A549 (cell line): ENCODE measurements at places on chromosomes 11 and 22.

GRCh38 chr22:39490135-39490798 is 11.8 kb upstream of the MIEF1 start:
- peak; percentile 74 for DNase-seq

GRCh38 chr11:1390569-1391164 is 933 bp downstream of the BRSK2 start:
- DNase-seq: no peak

DNA sequence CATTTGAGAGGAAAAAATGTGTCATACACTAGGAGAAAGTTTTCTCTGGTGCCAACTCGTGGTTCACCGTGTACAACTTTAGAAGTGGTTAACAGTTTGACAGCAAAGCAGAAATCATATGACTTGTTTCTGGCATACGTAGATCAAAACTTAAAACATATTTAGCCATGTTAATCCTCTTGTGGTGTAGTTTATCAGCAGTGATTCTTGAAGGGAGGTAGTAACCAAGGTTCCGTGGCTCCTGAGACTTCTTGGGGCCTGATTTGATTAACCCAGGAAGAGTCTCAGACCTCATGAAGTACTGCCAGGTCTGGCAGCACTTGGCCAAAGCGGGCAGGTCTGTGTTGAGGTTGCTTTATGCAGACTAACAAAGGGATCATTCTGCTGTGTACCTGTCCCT is 40.5 kb downstream of the SREBF2 start:
- DNase-seq: no peak

GRCh38 chr11:78331711-78332110 is 85.9 kb downstream of the GAB2 start:
- no peak for DNase-seq

DNA sequence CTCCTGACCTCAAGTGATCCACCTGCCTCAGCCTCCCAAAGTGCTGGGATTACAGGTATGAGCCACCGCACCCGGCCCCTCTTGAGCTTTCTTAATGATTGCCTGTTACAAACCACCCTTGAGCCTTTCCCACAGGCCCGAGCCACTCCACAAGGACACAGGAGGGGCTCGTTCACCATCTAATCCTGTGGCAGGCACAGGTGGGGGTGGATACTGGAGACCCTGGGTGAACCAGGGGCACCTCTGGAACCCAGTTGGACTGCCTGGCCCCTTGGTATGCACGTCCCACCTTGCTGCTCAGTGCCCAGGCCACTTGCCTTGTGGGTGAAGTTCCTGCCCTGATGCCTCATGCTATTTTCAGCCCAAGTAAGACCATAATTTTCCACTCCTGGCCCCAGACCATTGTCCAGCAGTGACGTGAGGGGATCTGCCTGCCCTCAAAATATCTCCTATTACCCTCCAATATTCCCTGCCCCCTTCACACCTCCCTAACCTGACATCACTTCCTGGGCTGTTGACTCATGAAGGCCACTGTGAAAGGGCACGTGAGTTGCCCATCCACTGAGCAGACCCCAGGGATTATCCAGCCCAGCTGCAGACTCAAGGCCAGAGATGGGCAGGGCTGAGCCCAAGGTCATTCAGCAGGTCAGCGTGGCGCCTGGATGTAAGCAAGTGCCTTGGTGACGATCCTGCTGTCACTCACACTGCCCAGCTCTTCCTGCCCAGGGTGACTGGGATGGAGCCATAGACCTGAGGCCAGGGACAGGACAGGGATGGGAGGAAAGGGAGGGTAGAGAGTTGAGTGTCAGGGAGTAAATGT is 19.6 kb downstream of the P2RY2 start:
- DNase-seq: no peak

GRCh38 chr22:37157516-37158285 is 8.0 kb upstream of the IL2RB start:
- DNase-seq: no peak

DNA sequence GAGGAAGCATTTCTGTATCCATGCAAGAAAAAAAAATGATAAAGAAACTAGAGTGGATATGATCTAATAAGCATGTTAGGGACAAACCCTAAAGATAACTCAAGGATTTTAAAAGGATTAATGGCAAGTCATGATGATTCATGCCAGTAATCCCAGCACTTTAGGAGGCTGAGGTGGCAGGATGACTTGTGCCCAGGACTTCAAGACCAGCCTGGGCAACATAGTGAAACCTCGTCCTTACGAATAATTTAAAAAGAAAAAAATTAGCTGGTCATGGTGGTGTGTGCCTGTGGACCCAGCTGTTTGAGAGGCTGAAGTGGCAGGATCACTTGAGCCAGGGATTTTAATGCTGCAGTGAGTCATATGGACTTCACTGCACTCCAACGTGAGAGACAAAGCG is 145.5 kb upstream of the BLID start:
- DNase-seq: peak; percentile 11

DNA sequence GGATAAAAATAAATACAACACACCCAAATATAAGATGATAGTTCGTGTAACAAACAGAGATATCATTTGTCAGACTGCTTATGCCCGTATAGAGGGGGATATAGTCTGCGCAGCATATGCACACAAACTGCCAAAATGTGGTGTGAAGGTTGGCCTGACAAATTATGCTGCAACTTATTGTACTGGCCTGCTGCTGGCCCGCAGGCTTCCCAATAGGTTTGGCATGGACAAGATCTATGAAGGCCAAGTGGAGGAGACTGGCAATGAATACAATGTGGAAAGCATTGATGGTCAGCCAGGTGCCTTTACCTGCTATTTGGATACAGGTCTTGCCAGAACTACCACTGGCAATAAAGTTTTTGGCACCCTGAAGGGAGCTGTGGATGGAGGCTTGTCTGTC is 4.9 kb downstream of the IFT46 start:
- no peak for DNase-seq

DNA sequence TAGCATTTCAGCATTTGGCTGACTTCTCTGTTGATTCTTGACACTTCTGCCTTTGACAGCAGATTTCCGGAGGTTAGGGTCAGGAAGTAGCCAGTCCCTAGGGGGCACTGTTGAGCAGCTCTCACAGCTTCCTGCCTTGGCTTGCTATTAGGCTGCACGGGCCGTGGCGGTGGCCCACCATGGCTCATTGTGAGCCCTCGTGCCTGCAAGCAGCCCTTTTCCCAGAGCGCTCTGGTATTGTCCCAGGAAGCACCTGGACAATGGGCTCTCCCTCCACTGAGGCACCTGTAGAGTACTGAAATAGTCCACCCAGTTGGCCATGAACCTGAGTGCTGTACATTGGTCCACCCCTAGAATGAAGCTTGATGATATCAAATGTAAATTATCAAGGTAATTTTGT is 100.2 kb upstream of the GAL start:
- DNase-seq: peak; percentile 54

DNA sequence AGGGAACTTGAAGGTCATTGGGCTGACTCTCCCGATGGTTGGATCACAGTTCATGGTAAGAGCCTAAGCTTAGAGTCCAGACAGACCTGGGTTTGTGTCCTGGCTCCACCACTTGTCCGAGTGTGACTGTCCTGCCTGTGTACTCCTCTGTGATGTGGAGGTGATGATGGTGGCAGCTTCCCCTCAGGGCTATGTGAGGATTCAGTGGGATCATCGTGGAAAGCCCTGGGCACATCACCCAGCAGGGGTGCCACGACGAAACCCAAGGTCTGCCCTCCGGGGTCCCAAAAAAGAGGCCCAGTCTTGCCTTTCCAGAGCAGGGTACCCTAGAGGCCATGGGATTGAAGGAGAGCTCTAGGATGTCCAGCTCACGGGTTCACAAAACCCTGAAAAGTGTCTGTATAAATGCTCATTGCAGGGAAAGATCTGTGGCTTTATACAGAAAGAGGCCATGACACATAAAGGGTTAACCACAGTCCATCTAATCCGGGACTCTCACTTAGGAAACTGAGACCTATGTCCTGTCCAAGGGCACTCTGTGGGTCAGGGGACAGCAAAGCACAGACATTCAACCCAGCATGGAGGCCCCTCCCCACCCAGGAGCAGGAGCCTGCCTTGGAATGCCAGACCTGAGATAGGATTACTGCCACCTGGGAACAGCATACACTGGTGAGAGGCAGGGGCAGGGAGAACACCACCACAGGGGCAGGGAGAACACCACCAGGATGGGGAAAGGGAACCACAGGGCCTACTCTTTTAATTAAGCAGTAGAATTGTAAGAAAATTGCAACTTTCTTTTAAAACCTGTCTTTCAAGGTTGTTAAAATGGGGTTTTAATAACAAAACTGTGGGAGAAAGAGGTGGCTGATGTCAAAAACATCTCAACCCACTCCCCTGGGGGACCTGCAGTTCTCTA is 51.3 kb downstream of the IGLL5 start:
- DNase-seq: no peak

- DNase-seq: no peak
These were observed 20.1 kb upstream of the EIF3D start for GRCh38 chr22:36549033-36549432.

- no peak for DNase-seq
These were observed 11.4 kb upstream of the MUC5AC start for GRCh38 chr11:1146365-1146764.

- no peak for DNase-seq
These were observed 38.5 kb downstream of the BCR start for GRCh38 chr22:23218867-23219251.

GRCh38 chr11:12409621-12410005 is 32.2 kb downstream of the PARVA start:
- no peak for DNase-seq

DNA sequence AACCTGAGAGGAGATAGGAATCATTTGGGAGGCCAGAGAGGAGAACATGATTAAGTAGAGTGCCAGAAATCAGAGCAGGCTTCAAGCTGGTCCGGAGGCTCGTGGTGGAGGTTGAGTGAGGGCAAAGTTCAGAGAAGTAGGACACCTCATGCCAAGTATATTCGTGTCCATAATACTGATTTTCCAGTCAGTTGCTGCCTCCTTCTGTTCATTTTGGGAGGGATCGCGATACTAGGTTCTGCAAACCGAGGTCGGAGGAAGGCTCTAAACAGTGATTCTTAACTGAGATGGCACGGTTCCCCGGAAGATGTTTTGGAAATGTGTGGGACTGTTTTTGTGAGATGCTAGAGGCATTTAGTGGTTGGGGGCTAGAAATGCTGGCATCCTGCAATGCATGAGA is 13.6 kb upstream of the CD3E start:
- peak; percentile 32 for DNase-seq

- peak; percentile 68 for DNase-seq
These were observed 1.7 kb downstream of the HPX start for GRCh38 chr11:6438979-6439571.

DNA sequence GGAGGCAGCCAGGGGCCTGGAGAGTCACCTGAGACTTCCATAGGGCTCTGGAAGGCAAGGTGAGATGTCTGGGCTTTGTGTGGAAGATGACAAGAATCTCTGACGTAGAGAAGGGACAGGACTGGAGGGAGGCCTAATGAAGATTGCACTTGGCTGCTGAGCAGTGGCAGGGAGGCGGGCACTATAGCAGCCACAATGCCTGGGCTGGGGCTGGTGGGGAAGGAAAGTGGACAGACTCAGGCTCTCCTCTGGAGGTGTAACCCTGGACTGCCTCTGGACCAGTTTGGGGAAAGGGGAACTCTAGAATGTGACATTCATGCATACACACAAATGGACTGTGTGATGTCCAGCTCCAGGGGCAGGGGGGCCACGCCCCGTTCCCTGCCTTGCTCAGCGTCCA is 34.3 kb upstream of the CYP2D6 start:
- DNase-seq: no peak

- no peak for DNase-seq
These were observed 2.0 kb downstream of the CREB3L1 start for GRCh38 chr11:46279126-46280099.

- DNase-seq: no peak
These were observed 368.9 kb downstream of the DDX10 start for GRCh38 chr11:109033627-109034338.

GRCh38 chr11:126862664-126863243 is 137.8 kb downstream of the KIRREL3 start:
- no peak for DNase-seq

DNA sequence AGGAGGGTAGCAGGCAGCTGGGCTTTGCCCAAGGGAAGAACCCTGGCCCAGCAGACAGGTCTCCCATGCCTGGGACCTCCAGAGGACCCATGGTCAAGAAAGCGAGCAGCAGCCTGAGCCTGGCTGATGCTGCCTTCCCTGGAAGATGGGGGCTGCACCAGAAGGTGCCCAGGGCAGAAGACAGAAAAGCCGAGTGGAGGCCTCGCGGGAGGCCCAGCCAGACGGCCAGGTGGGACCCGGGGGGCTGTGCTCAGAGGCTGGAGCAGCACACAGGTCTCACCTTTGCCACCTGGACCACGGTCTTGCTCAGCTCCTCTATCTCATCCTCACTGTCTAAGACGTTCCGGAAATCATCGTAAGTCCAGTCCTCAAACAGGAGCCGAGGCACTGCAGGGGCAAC is 10.9 kb downstream of the CHID1 start:
- DNase-seq: no peak

DNA sequence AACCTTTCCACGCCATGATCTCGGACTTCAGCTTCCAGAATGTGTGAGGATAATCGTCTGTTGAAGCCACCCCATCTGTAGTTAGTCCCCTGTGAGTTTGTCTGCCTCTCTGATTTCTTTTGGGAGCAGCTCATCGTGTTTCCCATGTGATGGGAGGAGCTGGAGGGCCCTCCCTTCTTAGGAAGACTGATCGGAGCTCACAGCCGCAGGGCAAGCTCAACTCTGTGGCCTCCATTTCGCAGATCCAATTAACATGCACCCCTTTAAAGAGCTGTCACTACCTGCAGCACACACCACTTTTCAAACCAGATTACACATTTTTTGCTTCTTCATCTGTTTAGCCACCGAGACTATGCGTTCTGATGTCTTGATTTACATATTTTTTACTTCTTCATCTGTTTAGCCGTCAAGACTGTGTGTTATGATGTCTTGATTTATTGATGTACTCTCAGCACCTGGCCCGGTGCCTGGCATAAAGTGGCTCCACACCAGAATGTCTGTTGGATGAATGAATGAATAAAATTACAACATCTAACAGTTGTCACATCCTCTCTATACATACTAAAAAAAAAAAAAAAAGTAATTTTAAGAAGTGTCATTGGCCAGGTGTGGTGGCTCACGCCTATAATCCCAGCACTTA is 14.9 kb upstream of the PPFIA1 start:
- DNase-seq: no peak

DNA sequence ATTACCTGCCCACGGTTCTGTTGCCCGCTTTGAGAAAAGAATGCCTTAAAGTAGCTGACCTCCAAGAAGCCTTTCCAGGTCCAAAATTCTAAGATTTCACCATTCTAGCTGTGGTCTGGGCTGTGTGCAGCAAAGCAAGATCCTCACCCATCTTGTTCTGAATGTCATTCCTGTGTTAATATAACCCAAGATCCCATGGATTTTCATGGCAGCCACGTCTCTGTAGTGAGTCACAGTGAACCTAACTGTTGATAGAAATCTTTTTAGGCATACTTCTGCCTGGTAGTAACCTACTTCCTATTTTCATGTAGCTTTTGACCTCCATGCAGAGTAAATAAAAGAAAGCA is 210.0 kb downstream of the NAV2 start:
- DNase-seq: no peak

DNA sequence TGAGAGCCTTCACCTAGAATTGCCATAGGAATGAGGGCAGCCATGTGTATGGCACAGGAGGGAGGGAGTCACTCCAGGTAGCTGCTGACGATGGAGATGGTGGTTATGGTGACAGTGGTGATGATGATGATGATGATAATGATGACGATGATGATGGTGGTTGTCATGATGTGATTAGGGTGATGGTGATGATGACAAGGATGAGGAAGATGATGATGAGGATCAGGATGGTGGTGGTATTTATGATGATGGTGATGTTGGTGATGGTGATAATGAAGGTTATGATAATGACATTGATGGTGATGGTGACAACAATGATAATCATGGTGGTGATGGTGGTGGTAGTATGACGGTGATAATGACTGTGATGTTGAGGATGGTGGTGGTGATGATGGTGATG is 1130.5 kb downstream of the BRD1 start:
- no peak for DNase-seq

GRCh38 chr11:117795638-117796455 is 1.2 kb downstream of the DSCAML1 start:
- DNase-seq: no peak
